CD4-positive, alpha-beta T cell treated with Interleukin-4 for 1 hour (primary cell): ENCODE measurements at places on chromosomes 12 and 14.

DNA sequence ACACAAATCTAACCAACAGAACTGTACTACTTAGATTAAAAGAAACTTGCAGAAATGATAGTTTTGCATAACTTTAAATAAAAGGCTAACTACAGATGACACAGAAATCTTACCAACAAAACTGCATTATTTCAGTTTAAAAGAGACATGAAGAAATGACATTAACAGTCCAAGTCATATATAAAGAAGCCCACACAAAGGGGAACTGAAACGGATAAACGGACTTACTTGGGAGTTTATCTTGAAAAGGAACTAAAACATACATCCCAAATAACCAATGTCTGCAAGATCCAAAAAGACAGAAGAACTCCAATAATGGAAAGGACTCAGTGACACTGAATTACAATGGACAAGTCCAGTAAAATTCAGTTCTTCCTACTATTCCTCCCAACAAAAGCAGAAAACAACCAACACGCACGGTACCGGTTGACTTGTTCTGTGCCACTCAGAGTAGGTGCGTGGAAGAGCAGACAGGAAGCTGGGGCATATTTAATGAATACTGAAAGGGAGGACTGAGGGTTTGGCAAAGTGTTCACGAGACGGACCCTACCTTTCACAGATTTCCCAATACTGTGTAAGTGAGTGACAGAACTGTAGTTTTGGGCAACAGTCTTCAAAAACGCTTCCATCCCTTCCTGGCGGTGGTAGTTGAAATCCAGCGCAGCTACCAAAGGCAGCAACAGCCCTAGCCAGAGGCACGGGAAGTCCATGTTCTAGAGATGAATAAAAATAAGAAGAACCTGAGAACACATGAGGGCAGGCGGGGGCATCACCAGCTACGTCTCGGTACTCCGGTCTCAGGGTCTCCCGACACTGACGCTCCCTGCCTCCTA is 627 bp downstream of the CPM start:
- peak; percentile 13 for DNase-seq

GRCh38 chr12:76964784-76965571 is 86.2 kb upstream of the CSRP2 start:
- DNase-seq: no peak

- no peak for DNase-seq
Measured at GRCh38 chr12:88207921-88208620, 66.0 kb downstream of the TMTC3 start.

DNA sequence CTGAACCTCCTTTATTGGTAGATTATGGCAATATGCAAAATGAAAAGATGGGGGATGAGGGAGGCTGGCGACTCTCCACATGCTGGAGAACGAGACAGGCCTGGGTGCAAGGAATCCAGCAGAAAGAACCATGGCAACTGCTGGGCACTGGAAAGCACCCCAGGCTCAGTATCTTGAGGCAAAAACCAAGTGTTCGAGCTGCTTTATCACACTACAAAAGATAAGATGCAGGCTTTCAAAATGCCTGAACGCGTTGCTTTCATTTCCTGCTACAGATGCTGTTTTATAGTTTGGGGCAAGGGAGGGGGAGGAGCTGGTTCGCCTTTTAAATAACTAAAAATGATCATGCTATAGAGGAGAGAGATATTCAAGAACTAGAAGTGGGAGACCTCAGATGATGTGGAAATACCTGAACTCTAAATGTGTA is 38.9 kb downstream of the NIN start:
- peak; percentile 37 for DNase-seq

DNA sequence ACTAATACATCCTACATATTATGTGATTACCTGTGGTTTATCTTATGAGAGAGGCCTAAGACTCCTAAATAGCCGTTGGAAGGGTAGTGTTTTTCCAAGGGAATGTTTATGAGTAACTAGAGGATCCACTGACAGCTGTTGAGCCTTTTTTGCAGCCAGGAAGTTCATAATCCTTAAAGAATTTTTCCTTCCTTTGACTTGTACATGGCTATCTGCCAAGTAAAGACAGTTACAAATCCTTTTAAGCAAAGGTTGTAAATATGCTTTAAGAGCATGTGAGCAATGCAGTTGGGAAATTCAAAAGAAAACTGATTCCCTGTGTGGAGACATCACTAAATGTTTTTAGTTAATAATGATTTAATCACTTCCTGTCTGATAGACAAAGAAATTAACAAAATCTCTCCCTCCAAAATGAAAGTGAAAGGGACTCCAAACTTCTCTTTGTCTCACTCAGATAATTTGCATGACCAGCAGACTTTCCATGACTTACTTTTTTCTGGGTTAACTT is 333.8 kb downstream of the PDZRN4 start:
- DNase-seq: no peak

DNA sequence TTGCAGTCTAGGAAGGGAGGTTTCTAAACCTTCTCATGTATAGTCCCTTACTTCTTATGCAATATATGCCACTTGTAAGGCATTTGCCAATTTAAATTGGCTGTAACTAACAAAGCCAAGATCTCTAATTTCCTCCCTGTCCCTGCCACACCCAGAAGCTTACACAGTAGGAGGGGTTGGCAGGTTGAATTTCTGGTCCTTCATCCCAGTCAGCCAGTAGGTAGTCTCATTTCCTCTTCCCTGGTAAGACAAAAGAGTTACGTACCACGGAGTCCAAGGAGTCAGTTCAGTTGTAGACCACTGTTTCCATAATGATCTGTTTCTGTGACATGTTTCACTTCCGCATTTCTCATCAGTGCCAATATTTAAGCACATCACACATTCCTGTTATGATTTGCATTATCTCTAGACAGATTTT is 47.0 kb upstream of the PLBD1 start:
- DNase-seq: peak; percentile 40

GRCh38 chr12:111942557-111942956 is 70.4 kb downstream of the TMEM116 start:
- no peak for DNase-seq

DNA sequence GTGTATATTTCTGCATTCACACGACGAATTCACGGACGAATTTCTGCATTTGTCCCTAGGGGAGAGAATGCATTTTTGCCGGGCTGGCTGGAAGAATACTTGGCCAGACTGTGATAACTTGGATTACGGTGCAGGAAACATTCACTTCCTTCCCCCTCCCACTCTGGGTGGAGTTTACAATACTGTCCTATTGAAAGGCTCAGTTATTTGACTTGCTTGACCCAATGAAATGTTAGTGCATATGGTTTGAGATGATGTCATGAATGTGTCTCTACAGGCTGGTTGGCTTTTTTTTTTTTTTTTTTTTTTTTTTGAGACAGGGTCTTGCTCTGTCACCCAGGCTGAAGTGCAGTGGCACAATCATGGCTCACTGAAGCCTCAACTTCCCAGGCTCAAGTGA is 90.7 kb upstream of the NOS1 start:
- no peak for DNase-seq

- peak; percentile 78 for DNase-seq
Measured at GRCh38 chr14:50040401-50040775, 76.0 kb downstream of the VCPKMT start.

- no peak for DNase-seq
Measured at GRCh38 chr12:127685491-127685890, 581.5 kb upstream of the TMEM132C start.

DNA sequence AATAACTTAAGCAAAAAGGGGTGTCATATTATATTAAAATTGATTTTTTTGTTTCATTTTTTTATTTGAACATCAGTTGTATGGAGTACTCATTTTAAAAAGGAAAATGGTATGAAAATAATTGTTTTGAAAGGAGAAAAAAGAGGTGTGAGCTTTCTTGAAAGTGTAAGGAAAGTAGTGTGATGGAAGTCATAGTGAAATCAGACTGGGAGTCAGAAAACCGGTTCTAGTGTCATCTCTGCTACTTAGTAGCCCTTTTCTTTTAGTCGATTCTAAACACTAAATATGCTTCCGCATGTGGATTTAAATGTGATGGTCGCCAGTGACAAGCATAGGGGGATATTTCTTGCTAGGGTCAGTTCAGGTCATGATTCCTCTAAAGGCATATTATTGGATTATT is 1.8 kb upstream of the DYRK2 start:
- DNase-seq: no peak

DNA sequence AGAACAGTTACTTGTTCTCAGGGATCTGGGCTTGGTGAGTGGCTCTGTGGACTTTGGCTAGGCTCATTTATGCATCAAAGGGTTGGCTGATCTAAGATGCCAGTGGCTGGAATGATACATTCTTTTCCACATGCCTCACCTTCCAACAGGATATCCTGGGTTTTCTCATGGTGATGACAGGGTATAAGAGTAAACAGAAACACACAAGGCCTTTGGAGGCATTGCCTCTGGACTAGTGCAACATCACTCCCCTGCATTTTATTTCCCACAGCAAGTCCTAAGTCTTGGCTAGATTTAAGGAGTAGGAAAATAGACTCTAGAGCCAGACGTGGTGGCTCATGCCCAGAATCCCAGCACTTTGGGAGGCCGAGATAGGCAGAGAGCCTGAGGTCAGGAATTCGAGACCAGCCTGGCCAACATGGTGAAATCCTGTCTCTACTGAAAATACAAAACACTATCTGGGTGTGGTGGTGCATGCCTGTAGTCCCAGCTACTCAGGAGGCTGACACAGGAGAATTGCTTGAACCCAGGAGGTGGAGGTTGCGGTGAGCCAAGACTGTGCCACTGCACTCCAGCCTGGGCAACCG is 47.9 kb downstream of the RPH3A start:
- no peak for DNase-seq

DNA sequence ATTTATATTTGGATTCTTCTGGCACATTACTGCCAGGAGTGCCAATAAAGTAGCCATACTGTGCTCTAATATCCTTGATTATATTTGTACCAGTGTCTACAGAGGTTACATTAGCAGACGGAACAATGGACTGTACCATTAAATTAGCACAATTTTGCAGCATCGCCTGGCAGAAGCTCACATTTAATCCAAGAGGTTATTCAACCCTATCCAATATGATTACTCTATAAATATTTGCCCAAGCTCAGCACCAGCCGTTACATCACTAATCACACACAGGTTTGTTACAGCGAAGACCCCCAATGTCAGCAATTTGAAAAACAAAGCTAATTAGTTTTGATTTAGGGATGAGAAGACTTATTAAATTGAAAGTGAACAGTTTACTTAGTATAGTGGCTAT is 16.9 kb upstream of the MGST1 start:
- no peak for DNase-seq

GRCh38 chr12:52890417-52890816 is 14.5 kb downstream of the KRT8 start:
- DNase-seq: no peak

- no peak for DNase-seq
Measured at GRCh38 chr12:124564971-124565491, 2.4 kb downstream of the NCOR2 start.

DNA sequence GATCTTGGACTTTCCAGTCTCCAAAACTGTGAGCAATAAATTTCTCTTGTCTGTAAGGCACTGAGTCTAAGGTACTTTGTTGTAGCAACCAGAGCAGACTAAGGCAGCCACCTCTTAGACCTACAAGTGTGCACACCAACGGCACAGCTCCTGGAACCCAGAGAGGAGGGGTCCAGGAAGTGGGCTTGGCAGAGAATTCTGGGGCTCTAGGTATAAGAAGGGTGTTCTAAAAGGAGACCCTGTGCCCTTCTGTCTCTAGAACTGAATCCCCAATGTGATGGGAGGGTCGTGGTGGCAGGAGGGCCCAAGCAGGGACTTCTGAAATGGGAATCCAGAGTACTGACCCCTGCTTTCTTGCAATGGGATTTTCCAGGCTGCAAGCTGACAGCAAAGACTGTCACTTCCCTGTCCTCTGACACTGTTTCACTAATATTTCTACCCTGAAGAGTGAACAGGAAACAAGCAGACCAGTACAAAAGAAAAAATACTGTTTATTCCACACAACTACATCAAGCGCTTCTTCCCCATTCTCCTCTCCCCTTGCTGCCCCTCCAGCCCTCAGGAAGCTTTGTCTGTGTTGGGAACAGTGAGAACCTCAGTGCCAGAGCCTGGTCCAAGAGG is 13.6 kb upstream of the TFCP2 start:
- DNase-seq: no peak

- DNase-seq: no peak
Measured at GRCh38 chr14:104758981-104759969, 6.3 kb downstream of the SIVA1 start.

DNA sequence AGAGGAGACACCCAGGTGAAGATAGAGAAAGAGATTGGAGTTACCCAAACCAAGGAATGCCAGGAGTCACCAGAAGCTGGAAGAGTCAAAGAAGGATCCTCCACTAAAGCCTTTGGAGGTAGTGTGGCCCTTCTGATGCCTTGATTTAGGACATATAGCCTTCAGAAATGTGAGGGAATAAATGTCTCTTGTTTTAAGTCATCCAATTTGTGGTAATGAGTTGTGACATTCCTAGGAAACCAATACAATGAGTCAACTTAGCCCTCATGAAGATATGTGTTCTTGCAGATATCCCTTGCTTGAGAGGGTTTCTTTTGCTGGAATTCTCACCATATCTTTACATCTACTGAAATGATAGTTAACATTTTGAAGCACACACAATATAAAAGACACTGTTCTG is 58.8 kb downstream of the CCER1 start:
- DNase-seq: no peak

DNA sequence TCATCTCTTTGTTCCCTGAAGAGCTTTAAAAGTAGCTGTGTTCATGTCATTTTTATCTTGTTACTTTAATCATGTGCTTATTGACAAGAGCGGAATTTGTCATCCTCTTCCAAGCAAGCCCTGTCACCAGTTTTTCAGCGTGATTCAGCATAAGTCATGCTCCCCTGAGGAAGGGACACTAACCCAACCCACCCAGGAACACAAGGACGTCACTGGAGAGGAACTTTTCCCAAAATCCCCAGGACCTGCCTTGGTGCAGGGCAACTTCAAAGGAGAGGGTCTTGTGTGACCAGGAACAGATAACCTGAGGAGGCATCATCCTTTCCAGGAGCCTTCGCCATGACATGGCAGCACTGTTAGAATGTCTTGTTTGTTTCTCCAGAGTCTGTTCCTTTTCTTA is 107.1 kb upstream of the DIO3 start:
- no peak for DNase-seq

DNA sequence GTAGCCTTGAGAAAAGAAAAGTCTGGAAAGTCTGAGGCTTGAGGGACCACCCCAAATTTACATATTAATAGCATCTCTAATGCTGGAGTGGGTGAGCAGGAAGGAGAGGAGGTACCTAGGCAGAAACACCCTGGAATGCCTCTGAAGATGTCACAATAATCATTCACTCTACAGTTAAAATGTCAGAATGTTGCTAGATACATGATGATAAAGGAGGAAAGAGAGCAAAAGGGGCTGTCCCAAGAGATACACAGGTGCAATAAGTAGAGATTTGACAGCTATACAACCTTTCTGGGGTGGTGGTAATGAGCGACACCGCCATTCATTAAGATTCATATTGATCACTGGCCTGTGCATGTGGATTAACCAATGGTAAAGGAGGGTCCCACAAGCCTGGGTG is 540.5 kb upstream of the FBXO33 start:
- no peak for DNase-seq

DNA sequence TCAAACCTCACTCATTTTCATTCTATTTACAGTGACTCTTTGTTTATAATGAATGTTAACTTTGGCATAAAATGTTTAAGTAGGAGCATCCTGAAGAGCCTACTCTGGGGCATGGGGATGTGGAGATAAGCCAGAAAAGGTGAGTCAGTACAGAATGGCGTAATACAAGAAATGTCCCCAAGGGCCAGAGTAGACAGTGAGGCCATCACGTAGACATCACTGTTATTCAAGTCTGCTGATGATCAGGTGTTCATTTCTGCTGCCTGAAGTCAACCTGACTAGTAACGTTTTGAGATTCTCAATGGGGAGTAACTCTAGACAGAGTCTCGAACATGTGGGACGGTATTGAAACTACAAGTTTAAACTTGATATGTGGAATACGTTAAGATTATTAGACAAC is 47.6 kb upstream of the PKP2 start:
- no peak for DNase-seq

GRCh38 chr14:34398024-34398423 is 64.0 kb downstream of the SPTSSA start:
- DNase-seq: no peak
